ENCODE measurements at places on chromosomes 6 and 20. TPM values are rescaled to one million over a fixed set of nuclear protein-coding genes. Genes with fewer than 3 reads are reported as not detected.

GRCh38 chr6:39279539-39279938, 34.7 kb downstream of the KCNK17 start:
- DNase-seq, result no peak

DZANK1 gene
- 1.5 TPM for total RNA-seq

DNA sequence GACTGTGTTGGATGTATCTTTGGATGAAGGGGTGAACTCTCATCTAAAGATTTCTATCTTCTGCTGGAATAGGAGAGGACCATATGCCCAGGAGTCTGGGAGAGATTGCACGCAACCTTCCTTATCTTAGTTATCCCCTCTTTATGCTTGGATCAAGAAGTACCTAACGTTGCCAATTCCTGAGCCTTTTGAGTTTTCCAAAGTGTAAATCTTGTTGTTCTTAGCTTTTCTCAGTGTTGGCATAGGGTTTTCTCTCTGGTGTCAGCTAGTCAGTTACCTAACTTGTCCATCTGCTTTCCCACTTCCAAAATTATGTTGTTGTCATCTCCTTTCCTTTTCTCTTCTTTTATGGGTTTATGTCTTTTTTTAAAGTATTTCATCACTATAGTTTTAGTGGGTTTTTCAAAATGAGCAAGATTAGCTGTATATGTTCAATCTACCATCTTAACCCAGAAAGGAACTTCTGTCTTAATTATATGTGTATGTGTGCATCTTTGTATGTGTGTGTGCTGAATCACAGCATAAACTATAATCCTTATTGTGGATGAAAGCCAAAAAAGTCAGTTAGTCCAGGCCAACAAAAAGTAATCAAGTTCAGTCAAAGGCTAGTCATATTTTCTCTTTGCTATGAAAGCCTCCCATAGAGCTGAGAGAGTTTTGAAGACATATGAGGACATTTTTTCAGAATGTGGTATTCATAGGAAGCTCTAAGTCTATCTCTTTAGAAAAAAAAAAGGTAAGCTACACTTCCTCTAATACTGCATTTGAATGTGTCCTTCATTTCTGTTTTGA, 72.1 kb downstream of the KHDC1L start:
- no peak for DNase-seq

- no peak for DNase-seq
Measured at GRCh38 chr6:11552442-11552841, 14.9 kb downstream of the TMEM170B start.

DNA sequence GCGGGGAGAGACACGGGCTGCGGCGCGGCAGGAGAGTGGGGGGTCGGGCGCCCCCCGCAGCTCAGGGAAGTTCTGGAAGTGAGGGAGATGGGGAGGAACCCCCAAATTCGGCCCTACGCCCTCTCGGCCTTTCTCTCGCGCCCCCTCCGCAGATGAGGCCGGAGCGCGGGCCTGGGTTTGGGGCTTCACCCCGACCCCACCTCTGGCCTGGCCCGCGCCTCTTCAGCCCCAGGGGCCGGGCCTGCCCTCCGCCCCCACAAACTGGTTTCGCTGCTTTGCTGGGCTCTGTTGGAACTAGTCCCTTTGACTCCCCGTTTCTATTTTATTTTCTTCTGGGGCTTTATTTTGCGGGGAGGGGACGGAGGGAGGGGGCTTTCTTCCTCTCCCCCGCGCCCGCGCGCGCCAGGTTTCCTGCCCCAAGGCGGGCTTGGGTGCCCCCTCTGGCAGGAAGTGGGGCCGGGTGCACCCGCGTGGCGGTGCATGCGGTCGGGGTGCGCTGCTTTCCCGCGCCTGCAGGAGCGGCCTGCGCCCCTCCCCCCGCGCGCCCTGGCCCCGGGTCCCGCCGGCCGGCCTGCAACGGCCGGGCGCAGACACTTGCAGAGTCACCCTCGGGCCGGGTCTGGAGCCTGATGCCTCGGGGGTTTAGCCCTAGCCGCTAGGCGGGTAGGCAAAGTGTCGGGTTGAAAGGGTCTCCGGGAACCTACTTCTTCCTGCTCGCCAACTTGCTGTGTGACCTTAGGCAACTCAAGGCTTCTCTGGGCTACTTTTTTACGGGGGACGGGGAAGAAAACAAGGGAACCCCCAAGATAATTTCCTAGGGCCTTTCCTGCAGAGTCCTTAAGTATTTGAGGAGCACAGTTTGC, 1.3 kb downstream of the HMGA1 start:
- DNase-seq, result no peak

DNA sequence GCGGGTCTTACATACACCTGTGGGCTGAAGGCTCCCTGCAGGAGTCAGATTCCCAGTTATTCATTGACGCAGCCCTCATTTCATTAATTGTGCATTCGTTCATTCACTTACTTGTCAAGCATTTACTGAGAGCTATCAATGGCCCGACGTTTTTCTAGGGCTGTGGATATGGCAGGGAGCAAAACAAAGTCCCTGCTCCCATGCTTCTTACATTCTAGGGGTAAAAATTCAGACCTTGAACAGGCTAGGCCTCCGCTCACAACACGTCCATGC, 369 bp upstream of the NSFL1C start:
- DNase-seq, result no peak

CDKAL1 gene
- total RNA-seq, result 21.1 TPM

FOXC1 gene
- 8.1 TPM for total RNA-seq

All from adrenal gland (tissue), 19 donors.